Stimulated activated CD8-positive, alpha-beta memory T cell treated with anti-CD3 and anti-CD28 coated beads, Interleukin-4, amount 100 ng/mL, for 1 hour (primary cell): ENCODE measurements at places on chromosomes 11 and 22.

GRCh38 chr22:21108379-21109115 lies 62.8 kb downstream of the LRRC74B start:
- no peak for DNase-seq

GRCh38 chr22:18973264-18974031 lies 37.4 kb upstream of the PRODH start:
- no peak for DNase-seq

DNA sequence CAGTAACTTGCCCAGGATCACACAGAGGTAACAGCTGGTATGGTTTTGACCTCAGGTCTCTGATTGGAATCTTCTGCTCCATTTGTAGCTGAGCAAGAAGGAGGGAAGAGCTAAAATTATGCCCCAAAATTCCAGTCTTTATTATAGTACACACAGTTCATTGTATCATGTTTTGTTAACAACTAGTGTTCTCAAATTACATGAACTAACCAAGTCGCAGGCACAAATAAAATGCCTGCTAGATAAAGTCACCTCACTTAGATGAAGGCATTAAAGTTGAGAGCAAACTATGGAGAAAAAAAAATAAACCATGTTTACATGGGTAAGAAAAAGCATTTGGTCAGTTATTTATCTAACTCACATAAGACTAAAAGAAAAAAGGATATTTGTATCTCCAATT lies 58.8 kb downstream of the PDGFD start:
- no peak for DNase-seq

DNA sequence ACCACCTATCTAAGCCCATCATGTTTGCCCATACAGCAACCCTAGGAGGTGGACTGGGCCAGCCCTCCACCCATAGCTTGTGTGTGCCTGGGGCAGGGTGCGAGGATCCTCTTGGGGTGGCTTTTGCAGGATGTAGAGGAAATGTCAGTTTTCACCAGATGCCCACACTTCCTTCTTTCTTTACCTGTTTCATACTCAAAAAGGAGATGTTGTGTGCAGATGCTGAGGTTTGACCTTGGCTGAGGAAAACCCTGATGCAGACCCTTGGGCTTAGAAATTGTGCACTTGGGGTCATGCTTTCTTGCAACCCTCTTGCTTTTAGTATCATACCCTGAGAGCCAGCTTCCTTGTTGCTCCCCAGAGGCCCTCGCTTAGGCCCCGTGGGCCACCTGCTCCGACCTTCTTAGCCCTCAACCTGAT lies 2.2 kb downstream of the HTR3A start:
- no peak for DNase-seq

DNA sequence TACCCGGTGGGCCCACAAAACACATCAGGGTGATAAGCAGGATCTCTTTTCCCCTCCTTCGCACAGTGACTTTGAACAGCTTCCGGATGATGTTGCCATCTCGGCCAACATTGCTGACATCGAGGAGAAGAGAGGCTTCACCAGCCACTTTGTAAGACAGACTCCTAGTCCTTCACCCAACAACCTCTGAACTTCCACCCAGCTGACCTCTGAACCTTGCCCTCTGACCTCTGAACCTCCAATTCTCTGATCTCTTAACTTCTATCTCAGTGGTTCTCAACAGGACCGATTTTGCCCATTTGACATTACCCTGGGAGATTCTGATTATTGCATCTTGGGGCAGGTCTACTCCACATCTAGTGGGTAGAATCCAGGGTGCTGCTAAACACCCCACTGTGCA lies 3.2 kb downstream of the NCF4 start:
- DNase-seq: no peak

DNA sequence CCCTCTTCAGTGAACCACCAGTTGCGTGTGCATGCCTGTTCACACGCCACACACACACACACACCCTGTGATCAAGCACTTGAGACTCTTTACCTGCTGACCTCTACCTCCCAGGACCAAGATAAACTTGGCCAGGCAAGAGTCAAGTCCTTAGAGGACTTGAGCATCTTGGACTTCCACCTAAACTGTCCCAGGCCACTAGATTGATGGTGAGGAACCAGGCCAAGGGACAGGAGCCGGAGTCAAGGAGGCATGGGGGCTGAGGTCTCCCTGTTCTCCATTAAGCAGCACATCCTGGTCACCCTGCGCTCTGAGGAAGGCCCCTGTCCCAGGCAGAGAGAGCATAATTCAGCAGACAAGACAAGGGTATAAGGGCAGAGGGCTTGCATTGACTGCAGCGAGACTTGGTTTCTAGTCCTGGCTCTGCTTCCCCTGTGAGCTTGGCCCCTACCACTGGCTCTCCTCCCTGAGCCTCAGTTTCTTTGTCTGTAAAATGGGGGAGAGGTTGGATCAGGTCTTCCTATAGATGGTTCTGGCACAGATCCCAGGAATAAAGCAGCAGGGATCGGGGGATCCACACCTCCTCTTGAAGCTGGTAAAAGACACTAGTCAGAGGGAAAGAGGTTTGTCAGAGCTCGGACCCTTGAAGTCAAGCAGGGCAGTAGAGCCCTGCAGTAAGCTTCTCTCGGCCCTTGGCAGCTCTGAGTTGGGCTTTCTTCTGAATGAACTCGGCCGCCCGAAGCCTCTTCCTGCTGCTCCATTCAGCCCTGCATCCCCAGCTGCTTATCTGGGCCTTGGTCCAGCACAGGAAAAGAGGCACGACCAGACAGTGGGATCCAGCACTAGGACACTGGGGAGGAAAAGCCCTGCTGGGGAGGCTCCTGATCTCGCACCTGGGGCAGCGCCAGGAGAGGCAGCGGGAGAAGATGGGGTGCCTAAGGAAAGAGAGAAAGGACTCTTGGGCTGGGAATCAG lies 2.0 kb downstream of the CREB3L1 start:
- no peak for DNase-seq

DNA sequence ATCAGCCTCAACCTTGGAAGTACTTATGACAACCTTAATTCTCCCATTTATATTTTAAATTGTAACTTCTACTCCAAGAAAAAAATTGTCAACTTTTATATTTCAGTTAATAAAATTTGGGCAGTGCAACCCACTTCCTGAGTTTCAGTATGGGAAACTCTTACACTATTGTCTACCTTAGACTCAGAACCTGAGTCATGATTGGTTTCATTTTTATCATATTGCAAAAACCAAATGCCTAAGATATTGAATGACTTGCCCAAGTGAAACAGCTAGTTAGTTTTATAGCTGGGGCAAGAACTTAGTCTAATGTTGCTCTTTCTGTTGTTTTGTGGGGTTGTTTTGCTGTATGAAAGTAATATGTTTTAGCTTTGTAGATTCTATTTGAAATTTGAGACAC lies 334.0 kb upstream of the ARHGAP42 start:
- no peak for DNase-seq

DNA sequence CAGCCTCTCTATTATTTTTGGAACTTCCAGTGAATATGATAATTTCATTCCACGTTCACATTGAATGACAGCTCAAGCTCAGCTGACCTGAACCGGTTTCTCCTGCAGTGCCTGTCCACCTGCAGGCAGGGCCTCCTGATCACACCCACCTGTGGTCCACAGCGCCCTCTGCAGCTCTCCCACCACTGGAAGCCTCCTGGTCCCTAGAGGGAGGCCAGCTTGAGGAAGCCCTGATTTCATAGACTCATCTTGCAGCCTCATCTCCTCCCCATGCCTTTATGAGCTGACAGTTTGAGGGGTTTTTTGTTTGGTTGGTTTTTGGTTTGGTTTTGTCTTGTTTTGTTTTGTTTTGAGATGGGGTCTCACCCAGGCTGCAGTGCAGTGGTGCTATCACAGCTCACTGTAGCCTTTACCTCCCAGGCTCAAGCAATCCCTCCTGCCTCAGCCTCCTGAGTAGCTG lies 29.9 kb upstream of the MALAT1 start:
- DNase-seq: no peak

GRCh38 chr11:12214751-12215150 lies 104.4 kb downstream of the MICAL2 start:
- no peak for DNase-seq

DNA sequence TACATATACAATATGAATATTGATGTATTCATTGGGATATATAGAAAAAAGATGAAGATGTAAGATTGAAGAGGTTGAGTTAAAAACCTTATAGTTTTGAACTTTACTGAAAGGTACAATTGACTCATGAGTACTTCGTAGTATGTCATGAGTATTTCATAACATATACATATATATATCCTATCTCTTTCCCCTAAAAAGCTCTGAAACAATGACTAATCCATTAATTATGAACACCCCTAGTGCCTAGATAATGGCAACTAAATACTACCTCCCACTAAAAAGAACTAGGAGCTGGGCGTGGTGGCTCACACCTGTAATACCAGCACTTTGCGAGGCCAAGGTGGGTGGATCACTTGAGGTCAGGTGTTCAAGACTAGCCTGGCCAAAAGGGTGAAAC lies 31.5 kb downstream of the SLC35F2 start:
- DNase-seq: no peak

- no peak for DNase-seq
These were observed 13.3 kb downstream of the LPXN start for GRCh38 chr11:58562375-58562800.

DNA sequence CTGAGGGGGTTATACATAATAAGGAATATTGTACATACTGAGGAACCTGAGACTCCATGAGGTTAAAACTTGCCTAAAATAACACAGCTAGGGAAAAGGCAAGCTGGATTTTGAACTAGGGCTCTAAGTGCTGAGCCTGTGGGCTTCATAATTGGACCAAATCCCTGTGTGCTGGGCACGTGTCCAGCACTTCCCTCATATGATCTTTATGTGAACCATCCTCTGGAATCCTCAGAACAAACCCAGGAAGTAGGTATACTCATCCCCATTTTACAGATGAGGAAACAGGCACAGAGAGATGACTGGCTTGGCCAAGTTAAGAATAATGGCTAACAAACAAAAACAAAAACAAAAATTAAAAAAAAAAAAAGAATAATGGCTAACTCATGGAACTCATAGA lies 14.9 kb downstream of the RTN4RL2 start:
- no peak for DNase-seq

DNA sequence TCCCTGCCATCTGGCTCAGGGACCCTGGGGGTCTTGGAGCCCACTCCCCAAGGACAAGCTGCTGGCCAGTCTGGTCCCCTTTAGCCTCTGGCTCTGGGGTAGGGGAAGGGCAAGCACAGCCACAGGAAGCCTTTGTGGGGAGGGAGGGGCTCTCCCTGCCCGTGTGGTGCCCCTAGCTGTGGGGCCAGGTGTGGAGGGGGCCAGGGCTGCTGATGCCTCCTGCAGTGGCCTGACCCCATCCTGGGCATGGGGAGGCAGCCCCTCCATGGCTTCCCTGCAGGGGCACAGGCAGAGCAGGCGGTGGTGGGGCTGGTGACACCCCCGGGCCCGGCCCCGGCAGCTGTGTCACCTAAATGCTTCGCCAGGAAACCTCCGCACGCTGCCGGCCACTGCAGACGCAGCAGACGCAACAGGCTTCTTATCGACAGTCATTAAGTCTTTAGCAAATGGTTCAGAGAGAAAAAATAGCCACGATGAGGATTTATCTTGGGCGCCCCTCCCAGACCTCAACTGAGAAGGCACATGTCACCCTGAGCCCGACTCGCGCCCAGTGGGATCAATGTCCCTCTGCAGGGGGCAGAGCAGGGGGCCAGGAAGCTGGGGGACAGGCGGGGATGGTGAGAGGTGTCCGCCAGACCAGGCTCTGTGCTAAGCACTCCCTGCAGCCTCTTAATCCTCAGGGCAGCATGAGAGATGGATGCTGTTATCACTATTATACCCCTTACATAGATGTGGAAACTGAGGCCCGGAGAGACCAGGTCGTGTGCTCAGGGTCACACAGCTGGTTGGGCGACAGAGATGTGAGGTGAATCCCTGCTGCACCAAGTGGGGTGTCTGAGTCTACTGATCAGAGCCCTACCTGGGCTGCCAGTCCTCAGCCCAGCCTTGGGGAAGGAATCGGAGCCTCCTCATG lies 33.9 kb downstream of the FLRT1 start:
- no peak for DNase-seq

DNA sequence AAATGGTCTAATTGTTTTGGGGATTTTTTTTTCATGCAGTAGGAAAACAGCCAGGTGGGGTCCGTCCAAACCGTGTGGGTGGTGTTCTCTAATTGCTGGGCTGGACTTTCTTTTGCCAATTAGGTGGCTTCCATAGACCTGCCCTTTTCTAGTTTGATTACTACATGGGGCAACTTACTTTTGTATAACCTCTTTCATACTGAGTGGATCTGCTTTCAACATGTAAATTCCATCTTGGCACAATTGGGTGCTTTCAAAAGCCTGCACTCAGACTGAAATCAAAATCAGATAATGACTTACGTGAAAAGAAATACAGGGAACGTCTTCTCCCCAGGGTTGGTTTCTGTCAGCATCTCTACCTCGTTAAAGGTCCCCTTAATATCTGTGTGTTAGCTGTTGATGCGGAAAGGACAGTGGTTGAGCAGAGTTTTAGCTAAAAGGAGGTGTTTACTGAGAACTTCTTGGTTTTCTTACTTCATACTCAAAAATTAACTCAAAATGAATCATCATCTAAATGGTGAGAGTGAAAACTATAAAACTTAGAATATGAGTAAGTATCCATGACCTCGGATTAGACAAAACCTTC lies 72.1 kb downstream of the BARX2 start:
- DNase-seq: no peak

GRCh38 chr22:43094551-43094950 lies 5.4 kb upstream of the TTLL1 start:
- no peak for DNase-seq

DNA sequence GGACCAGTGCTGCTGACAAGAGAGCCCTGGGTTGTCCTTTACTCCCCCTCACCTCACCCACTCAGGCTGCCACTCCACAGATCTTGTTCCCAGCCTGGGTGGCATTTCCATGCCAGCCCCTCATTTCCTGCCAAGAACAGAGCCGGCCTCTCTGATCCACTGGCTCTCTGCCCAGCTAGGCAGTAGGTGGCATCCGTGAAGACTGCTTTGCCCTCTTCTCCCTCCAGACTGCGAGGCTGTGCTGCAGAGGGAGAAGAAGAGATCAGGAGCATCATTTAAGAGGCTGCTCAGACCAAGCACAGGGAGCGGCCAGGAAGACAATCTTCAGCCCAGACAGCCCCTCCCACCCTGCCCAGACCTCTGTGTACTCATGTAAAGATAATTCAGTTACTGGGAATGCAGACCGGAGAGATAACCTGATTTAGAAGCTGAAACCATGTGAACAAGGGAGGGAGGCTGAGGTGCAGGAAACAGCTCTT lies 126.9 kb upstream of the NCAM1 start:
- DNase-seq: no peak

DNA sequence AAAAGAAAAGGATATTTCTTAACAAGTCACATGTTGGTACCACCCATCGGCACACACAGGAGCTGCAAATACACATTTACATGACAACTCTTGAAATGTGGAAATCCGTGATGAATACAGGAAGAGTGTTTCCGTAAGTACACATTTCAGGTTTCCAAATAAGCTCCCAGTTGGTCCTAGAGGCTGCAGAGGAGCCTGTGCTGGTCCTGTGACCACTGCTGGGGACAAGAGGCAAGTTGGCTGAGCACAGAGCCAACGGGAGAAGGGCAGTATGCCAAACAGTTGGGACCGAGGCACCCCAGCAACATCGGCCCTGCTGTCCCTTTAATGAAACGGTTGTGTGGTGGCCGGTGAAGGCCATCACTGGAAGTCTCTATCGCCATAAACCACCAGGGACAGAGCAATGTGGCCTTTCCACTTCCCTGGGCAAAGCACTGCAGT lies 38.5 kb upstream of the ARFGAP3 start:
- no peak for DNase-seq

- DNase-seq: peak; percentile 40
These were observed 88.4 kb downstream of the PDE2A start for GRCh38 chr11:72585762-72586311.
